ENCODE measurements at places on chromosomes 6 and 20.

DNA sequence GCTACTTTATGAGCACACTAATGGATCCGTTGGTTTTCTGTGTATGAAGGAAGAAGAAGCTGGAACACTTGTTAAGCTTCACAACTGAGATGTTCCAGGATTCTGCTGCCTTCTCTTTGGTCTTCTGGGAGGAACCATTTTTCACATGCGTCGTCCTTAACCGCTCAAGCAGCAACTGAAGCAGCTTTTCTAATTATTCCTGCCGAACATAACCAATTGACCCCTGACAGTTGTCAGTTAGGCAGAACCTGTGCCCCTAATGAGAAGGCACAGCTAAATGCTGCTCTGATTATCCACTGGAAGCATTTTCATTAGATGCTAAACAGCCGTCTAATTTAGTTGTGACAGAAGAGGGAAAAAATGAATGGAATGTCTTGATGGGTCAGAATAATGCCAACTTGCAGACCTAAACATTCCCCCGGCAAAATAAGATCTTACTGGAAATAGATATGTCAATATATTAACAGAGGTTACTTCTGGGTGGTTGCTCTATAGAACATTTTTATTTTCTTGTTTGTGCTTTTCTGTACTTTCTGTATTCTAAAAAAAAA, 85.0 kb upstream of the SMLR1 start:
- no peak for DNase-seq

- DNase-seq = peak; percentile 43
These were observed 58.4 kb downstream of the PDE7B start for GRCh38 chr6:135909737-135910387.

DNA sequence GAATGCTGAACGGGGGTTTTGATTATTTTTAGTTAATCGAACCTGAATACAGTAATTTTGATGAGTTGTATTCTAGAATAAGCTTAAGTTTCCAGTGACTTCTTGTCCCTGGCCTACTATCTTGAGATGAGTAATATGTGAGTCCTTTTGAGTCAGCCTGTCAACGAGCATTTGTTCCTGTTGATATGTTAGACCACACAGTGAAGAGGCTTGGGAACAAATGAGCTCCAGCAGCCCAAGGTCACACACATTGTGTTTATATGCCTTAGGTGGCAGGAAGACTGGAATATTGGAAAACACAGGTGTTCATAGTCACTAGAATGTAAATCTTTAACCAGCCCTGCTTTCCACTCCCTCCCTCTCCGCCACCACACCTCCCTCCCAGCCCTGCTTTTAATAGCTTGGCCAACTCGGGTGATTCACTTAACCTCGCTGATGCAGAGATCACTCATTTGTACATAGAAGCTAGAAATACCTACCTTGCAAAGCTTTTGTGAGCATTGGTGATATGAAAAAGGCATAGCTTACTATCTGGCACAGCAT, 9.1 kb downstream of the SMPDL3A start:
- peak; percentile 92 for DNase-seq

GRCh38 chr20:22430154-22430745, 154.1 kb downstream of the FOXA2 start:
- no peak for DNase-seq

DNA sequence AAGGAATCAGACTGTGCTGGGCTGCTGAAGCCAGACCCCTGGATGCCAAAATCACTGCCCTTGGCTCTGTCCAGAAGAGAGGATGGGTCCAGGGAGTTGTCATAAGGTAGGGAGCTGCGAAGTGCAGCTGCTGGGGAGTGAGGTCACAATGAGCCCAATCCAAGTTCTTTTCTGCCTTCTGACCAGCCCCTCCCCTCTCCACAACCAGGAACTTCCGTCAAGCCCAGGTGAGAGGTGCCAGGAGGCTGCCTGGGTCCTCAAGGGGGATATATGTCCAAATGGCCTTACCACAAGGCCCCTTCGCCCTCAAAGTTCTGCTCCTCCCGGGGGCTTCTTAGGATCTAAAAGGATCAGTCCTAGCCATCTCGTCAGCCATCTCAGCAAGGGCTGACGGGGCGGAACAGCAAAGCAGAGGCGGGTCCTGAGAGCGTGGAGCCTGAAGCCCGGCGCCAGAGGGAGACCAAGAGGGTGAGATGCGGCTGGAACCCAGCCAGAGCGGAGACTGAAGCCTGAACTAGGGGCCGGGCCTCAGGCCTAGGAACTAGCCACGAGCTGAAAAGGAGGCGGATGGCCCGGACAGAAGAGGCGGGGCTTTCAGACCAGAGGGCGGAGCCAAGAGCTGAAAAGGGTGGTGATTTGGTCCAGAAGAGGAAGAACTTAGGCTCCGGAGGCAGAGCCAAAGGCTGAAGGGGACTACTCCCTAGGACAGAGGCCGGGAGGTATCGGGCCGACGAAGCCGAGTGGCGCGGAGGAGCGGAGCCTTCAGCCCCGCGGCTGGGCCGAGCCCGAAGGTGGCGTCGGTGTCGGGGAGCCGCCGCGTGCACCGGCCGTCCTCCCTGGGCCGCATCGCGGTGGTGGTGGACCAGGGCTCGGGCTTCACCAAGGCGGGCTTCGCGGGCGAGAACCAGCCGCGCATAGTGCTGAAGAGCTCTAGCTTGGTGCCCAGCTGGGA, at the start of gene ACTL10:
ACTL10 (plus strand) TSS at position 651 of the 952 bp plus-strand sequence. CDS start 555 bp downstream, outside the sequence.
- peak; percentile 87 for DNase-seq

- no peak for DNase-seq
These were observed 116.4 kb upstream of the KCNQ5 start for GRCh38 chr6:72505446-72505845.

- no peak for DNase-seq
These were observed 23.3 kb downstream of the NQO2 start for GRCh38 chr6:3022765-3023662.

GRCh38 chr6:75827163-75827562, 78.1 kb downstream of the MYO6 start:
- no peak for DNase-seq

DNA sequence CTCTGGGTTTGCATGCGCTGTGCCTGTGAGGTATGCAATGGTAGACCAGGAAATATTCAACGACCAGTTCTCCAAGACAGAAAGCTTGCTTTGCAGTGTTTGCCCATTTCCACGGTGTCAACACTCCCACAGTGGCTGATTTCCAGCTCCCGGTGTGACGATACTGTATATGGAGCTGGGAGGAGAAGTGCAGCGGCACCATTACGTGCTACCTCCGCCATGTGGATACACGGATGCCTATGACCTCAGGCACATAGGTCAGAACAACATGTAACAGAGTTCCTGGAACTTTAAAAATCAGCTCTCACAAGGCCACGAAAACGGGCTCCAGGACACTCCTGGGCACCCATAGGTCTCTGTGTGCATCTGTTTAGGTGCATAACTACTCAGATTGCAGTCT, 51.1 kb downstream of the NFATC2 start:
- DNase-seq = no peak

GRCh38 chr6:81938014-81938856, 185.8 kb upstream of the TENT5A start:
- peak; percentile 89 for DNase-seq

GRCh38 chr20:55667955-55668354, 337.4 kb downstream of the CBLN4 start:
- no peak for DNase-seq

- DNase-seq = no peak
These were observed 34.1 kb downstream of the POFUT1 start for GRCh38 chr20:32241807-32242206.

DNA sequence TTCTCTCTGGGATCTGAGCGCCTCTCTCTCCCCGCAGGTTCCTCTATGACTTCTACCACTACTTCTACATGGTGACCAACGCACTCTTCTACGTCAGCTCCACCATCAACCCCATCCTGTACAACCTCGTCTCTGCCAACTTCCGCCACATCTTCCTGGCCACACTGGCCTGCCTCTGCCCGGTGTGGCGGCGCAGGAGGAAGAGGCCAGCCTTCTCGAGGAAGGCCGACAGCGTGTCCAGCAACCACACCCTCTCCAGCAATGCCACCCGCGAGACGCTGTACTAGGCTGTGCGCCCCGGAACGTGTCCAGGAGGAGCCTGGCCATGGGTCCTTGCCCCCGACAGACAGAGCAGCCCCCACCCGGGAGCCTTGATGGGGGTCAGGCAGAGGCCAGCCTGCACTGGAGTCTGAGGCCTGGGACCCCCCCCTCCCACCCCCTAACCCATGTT, 36.3 kb upstream of the MRGBP start:
- no peak for DNase-seq

DNA sequence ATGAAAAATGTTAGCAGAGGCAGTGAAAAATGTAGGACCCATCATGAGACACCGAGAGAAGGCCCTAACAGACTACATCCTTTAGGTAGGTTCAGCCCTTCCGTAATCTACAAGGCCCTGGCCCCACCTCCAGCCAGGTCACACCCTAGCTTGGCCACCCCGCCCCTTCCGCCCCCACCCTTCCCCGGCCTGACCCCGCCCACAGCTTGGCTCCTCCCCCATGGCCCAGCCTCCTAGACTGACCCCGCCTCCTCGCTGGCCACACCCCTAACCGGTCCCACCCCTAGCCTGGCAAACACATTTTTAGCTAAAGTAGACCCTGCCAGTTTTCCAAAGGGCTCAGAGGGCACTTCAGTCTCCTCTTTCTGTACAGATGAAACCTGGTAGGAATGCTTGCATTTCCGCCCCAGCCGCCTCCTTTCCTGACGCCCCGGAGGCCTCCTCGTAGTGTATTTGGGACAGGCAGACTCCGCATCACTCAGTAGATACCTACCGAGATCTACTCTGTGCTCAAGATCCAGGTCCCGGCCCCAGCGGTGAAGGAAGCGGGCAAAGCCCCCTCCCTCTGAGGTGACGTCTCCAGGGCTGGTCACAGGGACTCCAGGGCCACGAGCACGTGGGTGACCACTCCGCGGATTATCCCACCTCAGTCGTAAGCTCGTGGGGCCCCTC, 443.5 kb downstream of the PREX1 start:
- DNase-seq = no peak

DNA sequence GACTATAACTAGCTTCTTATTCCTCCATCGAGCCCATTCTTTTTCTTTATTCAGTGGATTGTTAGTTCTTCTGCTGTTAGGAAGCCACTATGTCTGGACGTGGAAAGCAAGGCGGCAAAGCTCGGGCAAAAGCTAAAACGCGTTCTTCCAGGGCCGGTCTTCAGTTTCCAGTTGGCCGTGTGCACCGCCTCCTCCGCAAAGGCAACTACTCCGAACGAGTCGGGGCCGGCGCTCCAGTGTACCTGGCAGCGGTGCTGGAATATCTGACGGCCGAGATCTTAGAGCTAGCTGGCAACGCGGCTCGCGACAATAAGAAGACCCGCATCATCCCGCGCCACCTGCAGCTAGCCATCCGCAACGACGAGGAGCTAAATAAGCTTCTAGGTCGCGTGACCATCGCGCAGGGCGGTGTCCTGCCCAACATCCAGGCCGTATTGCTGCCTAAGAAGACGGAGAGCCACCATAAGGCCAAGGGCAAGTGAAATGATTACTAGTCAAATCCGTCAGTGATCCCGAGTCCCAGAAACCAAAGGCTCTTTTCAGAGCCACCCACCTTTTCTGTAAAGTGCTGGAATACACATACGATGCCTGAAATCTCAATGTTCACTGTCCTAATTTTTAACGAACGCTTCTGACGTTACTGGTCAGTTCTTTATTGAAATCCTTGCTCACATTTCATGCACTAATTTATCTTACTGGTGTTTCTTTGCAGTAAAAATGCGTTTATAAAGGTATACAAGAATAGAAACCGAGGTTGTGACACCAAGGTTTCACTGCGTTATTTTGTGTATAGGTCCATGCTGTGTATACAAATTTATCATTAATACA, 129.9 kb downstream of the HFE start:
- peak; percentile 60 for DNase-seq

- no peak for DNase-seq
These were observed 41.2 kb downstream of the LRFN2 start for GRCh38 chr6:40545954-40546353.

DNA sequence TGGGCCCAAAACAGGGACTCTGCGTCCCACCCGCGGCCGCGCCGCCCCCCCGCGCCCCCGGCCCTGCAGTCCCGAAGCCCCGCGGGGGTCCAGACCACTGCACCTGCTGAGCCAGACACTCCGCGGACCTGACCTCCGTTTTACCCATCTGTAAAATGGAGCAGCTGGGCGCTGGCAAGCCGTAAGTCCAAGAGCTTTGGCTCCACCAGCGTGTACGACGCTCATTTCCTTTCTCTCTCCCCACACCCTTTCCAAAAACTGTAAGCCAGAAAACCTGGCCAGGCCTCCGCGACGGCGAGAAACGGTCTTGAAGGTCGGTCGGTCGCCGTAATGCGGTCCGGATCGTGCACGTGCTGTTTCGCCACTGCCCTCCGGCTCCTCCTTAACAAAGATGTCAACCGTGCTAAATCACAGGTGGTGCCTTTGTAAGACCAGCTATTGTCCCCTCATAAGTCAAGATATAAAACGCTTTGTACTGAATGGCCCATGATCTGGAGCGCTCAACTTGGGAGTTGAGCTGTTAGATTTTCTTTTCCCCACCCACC, 7.8 kb upstream of the NR2E1 start:
- no peak for DNase-seq

DNA sequence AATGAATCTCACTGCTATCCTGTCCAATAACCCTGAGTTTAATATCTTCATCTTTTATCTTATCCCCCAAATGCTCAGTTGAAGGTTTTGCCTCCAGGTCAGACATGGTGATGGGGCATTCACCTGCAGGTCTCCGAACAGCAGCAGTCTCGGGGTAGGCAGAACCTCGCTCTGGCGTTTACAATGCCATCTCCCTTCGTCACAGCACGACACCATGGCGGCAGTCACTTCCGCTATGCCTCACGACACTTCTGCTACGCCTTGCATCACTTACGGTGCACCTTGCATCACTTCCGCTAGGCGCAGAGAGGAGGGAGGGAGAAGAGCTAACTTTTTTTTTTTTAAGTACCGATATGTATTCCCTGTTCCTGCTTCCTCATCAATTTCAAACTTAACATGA, 194.9 kb downstream of the BCAS1 start:
- no peak for DNase-seq

GRCh38 chr20:25148181-25148981, 47.1 kb upstream of the ENTPD6 start:
- DNase-seq = peak; percentile 40

DNA sequence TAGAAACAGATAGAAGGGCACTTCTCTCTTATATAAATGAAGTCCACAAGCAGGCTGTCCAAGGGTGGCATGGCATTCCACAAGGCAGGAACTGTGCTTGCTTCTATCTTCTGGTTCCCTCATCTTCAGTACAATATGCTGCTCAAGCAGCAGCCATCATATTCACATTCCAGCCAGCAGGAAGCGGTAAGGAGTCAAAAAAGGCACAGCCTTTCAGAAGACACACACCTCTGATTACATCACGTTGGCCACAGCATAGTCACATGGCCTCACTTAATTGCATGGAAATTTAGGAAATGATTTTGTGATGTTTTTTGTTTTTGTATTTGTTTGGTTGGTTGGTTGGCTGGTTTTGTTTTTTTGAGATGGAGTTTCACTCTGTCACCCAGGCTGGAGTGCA, 19.0 kb downstream of the REM1 start:
- peak; percentile 32 for DNase-seq
